ENCODE measurements at places on chromosomes 13 and 19. TPM values are rescaled to one million over a fixed set of nuclear protein-coding genes. Genes with fewer than 3 reads are reported as not detected.

The FUT3 gene
- total RNA-seq: 5.4 TPM

The TBC1D17 gene
- 16.8 TPM for total RNA-seq

The PNMA8B gene
- 0.92 TPM for total RNA-seq

The SHISA2 gene
- total RNA-seq: 170 TPM

The CNN1 gene
- 16.1 TPM for total RNA-seq

The FFAR1 gene
- total RNA-seq: 0.06 TPM

The SBSN gene
- total RNA-seq: not detected

The TMPRSS9 gene
- not detected for total RNA-seq

The COL4A2 gene
- 513 TPM for total RNA-seq

The RASGRP4 gene
- total RNA-seq: not detected

The CEACAM16 gene
- total RNA-seq: not detected

The KIR3DL1 gene
- total RNA-seq: not detected

The NANOS2 gene
- total RNA-seq: not detected

The CTXN1 gene
- 42.8 TPM for total RNA-seq

The FCHO1 gene
- total RNA-seq: 4.2 TPM

The PRSS57 gene
- total RNA-seq: not detected

The NLRP5 gene
- not detected for total RNA-seq

The CBY2 gene
- total RNA-seq: not detected

The RFX1 gene
- total RNA-seq: 4.5 TPM

The RNF17 gene
- 0.65 TPM for total RNA-seq

The ATXN8OS gene
- not detected for total RNA-seq

The APOC4 gene
- total RNA-seq: not detected

The FCGBP gene
- total RNA-seq: 0.17 TPM

The OVOL3 gene
- total RNA-seq: not detected

The KCNN4 gene
- total RNA-seq: 8.3 TPM

The ASF1B gene
- total RNA-seq: 98.7 TPM

The KRTDAP gene
- total RNA-seq: not detected

The ERICH6B gene
- total RNA-seq: not detected

The ZNF749 gene
- total RNA-seq: 8.6 TPM

The FGF21 gene
- not detected for total RNA-seq

The PPM1N gene
- 0.17 TPM for total RNA-seq

The KDM4B gene
- 11.6 TPM for total RNA-seq

The POLR2E gene
- 248 TPM for total RNA-seq

The CERS4 gene
- 3.8 TPM for total RNA-seq

The ACTL9 gene
- total RNA-seq: not detected

The TRAPPC6A gene
- total RNA-seq: 9.5 TPM

The CNMD gene
- 2.6 TPM for total RNA-seq

The SLC8A2 gene
- not detected for total RNA-seq

The TSEN34 gene
- 174 TPM for total RNA-seq

The PKN1 gene
- total RNA-seq: 153 TPM

The CDX2 gene
- not detected for total RNA-seq

The ZNF726 gene
- total RNA-seq: 5.9 TPM

The C13orf42 gene
- not detected for total RNA-seq

The PLVAP gene
- 1.2 TPM for total RNA-seq

The ZNF419 gene
- total RNA-seq: 2.5 TPM

The GPC6 gene
- total RNA-seq: 10.2 TPM

The LHB gene
- total RNA-seq: 3.6 TPM

The TMEM221 gene
- not detected for total RNA-seq

All from epithelial cell of proximal tubule (primary cell).